ENCODE measurements at places on chromosomes 7 and 10. TPM values are rescaled to one million over a fixed set of nuclear protein-coding genes. Genes with fewer than 3 reads are reported as not detected.

C7orf57 gene
- total RNA-seq, result not detected

ZNF804B gene
- total RNA-seq, result not detected

GPRIN2 gene
- total RNA-seq, result 6.9 TPM

CALML5 gene
- total RNA-seq, result not detected

WDFY4 gene
- total RNA-seq, result not detected

MTERF1 gene
- 36.9 TPM for total RNA-seq

MMP21 gene
- total RNA-seq, result not detected

A1CF gene
- total RNA-seq, result not detected

HMX3 gene
- 0.12 TPM for total RNA-seq

SYT15B gene
- total RNA-seq, result not detected

CFAP70 gene
- 1.1 TPM for total RNA-seq

PLCE1 gene
- 0.47 TPM for total RNA-seq

STAG3 gene
- total RNA-seq, result 1.2 TPM

DNA sequence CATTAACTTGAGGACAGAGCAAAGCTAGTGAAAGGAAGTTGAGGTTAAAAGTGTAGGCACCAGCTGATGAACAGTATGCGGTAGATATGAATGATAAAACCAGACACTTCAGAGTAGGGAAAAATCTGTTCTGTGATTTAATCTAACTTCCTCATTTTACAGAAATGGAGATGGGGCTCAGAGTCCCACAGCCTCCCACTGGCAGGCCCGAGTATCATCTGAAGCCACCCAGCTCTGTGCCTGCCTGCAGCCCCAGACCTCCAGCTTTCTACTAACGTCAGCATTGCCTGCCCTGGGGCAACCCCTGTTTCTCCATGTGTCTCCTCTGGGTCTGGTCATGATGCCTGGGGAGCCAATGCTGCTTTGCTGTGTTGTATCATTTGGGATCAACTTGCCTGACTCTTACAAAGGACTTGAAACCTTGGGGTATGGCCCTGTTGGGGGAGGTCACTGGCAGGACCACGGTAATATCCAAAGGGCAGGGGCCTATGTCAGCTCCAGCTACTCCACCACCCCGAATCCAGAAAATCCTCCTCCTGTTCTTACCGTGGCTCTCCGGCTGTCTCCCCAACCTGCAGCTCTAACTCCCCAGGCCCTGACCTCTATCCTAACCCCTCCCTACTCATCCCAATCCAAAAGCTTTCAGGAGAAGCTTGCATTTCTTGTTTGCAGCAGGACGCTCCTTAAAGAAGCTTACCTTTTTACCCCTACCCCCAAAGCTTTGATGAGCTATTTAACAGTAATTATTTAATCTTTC is 56.2 kb upstream of the NPY start:
- H3K27me3 ChIP-seq, result no peaks in the 10 kb centered on the region
- no peaks in the 10 kb centered on the region for H3K36me3 ChIP-seq
- H3K4me3 ChIP-seq, result no peak overlapping the region
- peaks cover 20% of the 10 kb centered on the region for H3K4me1 ChIP-seq
- peak; percentile 6 for DNase-seq
- no peak overlapping the region for H3K27ac ChIP-seq

DNA sequence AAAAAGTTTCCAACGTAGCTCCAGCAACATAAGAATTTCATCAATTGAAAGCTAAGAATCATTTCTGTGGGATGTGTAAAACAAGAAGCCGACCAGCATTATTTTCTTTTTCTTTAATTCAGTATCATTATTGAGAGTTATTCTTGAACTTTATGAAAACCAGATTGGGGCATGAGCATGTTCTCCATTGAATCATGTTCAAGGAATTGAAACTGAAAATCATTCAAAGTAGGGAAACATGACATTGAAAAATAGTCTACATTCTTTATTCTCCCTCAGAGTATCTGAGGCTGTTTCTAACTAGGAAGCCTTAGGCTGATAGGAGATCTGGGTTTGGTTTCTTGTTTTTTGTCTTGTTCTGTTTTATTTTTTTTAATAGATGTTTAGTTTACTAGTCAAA is 253.7 kb downstream of the DYNC1I1 start:
- no peak for DNase-seq
- H3K36me3 ChIP-seq, result no peaks in the 10 kb centered on the region
- no peak overlapping the region for H3K27ac ChIP-seq
- no peak overlapping the region for H3K4me3 ChIP-seq

- no peak for DNase-seq
- H3K36me3 ChIP-seq, result no peaks in the 10 kb centered on the region
- no peaks in the 10 kb centered on the region for H3K27me3 ChIP-seq
Measured at GRCh38 chr7:21367081-21367480, 60.8 kb upstream of the SP4 start.

DNA sequence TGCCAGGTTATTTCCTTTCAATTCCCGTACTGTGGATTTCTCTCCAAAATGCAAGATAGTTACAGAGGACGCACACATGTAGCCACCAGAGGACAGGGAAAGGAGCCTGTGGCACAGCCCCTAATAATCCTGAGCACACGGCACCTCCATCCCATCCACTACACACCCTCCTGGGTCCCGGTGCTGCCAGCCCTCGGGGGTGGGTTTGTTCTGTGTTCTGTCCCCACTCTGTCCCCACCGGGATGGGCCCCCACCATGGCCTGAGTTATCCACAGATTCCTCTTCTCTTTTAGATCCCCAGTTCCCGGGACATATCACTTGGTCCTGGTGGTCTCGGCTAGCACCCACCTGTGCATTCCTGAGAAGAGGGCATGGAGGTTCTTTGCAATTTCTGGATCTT is 196.9 kb upstream of the PPP2R2D start:
- DNase-seq, result no peak
- no peaks in the 10 kb centered on the region for H3K27me3 ChIP-seq
- H3K4me1 ChIP-seq, result no peaks in the 10 kb centered on the region
- no peak overlapping the region for H3K4me3 ChIP-seq

DNA sequence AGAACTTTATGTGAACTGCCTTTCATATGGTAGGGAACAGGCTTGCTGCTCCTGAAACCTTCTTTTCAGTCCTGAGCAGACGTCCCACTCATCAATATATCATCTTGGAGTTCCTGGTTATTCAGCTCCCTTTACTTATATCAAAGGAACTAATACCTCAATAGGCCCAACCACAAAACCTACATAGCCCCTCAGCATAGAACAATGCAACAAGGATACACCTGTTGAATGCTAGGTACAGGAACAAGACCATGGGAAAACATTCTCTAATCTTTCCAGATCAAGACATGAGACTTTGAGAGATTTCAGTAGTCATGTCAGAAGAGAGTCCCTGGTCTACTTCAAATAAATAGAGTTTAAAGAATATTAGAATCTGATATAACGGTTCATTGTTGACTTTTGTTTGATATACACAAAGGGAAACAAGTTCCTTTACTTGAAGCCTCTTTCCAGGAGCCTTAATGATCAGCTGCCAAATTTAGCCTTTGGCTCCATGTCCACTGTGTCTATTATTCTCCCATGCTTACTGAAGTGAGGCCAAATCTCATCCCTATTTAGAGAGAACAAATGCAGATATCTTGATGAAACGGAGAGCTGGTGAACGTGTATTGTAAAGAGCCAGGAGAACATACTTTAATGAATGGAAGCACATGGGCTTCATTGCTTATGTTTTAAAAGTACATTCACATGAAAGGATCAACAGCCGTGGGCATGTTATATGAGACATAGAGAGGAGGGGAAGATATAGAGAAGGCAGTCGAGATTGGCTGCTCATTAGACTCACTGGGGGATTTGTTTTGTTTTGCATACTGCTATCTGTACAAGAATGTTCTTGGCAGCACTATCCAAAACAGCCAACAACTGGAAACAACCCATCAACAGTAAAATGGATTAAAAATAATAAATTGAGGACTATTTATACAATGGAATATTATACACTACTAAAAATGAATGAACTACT is 9.5 kb downstream of the RHOBTB1 start:
- H3K4me1 ChIP-seq, result no peaks in the 10 kb centered on the region
- no peaks in the 10 kb centered on the region for H3K36me3 ChIP-seq
- no peaks in the 10 kb centered on the region for H3K27me3 ChIP-seq
- no peak overlapping the region for H3K4me3 ChIP-seq

GRCh38 chr10:90224791-90225566 is 523.6 kb downstream of the KIF20B start:
- no peak overlapping the region for H3K27ac ChIP-seq
- H3K4me3 ChIP-seq, result no peak overlapping the region
- no peaks in the 10 kb centered on the region for H3K36me3 ChIP-seq

DNA sequence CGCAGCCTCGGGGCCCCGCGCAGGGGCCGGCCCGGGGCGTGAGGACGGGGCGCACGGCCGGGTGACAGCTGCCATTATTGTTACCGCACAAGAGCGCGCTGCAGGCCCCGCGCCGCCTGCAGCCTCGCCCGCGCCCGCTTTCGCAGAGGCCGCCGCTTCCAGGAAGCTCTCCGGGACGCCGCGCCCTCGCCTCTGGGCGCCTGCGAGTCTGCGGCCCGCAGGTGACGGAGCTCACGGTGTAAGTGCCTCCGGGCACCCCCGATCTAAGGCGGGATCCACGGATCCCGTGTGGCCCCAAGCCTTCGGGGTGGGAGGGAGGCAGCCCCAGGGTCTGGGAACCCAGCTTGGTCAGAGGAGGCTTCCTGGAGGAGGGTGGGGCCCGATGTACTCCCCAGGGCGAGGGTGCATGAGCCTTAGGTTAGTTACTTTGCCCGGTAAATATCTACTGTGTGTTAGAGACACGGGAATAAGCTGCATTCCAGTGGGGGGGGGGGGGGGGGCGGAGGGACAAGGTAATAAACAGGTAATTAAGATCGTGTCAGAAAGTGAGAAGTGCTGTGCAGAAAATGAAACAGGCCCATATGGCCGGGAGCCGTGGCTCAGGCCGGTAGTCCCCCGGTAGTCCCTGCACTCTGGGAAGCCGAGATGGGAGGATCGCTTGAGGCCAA is 638 bp downstream of the IQCE start:
- DNase-seq, result no peak
- H3K27me3 ChIP-seq, result no peaks in the 10 kb centered on the region
- no peaks in the 10 kb centered on the region for H3K36me3 ChIP-seq
- no peak overlapping the region for H3K27ac ChIP-seq
- H3K4me1 ChIP-seq, result peaks cover 3% of the 10 kb centered on the region

GRCh38 chr7:122965306-122965705 is 30.2 kb downstream of the TAS2R16 start:
- H3K4me1 ChIP-seq, result no peaks in the 10 kb centered on the region
- H3K27ac ChIP-seq, result no peak overlapping the region
- no peaks in the 10 kb centered on the region for H3K27me3 ChIP-seq
- no peak overlapping the region for H3K4me3 ChIP-seq
- DNase-seq, result no peak

DNA sequence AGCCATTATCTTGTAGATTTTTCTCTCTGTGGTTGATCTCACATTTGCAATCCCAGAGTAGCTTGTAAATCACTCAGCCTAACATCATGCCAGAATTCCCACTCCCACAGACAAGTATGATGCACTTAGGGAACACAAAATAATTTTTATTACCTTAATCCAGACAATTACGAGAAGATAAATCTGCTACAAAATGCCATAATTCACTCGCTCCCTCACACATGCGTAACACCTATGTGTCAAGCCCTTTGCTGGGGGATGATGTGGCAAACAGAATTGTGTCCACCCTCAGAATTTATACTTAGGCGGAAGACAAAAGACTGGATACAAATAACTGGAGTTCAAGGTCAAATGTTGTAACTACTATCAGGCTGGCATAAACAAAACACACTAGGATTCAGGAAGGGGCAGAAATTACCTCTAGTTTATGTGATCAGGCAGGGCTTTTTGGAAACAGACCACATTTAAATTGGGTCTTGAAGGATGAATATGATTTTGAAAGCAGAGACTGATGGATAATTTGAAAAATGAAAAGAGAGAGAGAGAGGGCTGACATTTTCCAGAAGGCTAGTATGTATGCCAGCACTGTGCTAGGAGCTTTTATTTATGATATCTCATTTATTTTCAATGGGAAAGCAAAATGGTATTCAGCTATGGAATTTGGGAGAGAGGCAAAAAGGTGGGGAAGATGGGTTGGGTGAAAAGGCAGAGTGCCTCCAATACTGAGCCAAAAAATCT is 69.8 kb downstream of the DOCK4 start:
- peaks cover 16% of the 10 kb centered on the region for H3K4me1 ChIP-seq
- no peaks in the 10 kb centered on the region for H3K27me3 ChIP-seq
- H3K36me3 ChIP-seq, result no peaks in the 10 kb centered on the region
- no peak overlapping the region for H3K27ac ChIP-seq
- DNase-seq, result no peak

GRCh38 chr7:147803606-147804005 is 787.0 kb upstream of the C7orf33 start:
- peak; percentile 74 for DNase-seq
- H3K4me3 ChIP-seq, result no peak overlapping the region
- H3K27ac ChIP-seq, result no peak overlapping the region
- H3K36me3 ChIP-seq, result no peaks in the 10 kb centered on the region
- peaks cover 5% of the 10 kb centered on the region for H3K4me1 ChIP-seq
- H3K27me3 ChIP-seq, result no peaks in the 10 kb centered on the region

DNA sequence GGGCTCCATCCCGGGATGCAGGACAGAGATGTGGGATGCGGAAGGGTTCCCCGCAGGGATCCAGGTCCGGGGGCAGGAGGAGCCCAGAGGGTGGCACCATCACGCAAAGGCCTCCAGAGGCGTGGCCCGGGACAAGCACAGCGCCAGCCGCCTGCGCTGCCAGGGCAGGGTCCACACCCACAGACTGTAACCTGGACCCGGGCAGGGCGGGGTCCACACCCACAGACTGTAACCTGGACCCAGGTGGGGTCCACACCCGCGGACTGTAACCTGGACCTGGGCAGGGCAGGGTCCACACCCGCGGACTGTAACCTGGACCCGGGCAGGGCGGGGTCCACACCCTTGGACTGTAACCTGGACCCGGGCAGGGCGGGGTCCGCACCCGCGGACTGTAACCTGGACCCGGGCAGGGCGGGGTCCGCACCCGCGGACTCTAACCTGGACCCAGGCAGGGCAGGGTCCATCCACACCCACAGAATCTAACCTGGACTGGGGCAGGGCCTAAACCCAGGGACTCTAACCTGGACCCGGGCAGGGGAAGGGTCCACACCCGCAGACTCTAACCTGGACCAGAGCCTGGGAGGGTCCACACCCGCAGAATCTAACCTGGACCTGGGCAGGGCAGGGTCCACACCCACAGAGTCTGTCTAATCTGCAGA is 37.5 kb upstream of the SUN1 start:
- H3K4me3 ChIP-seq, result no peak overlapping the region
- no peaks in the 10 kb centered on the region for H3K4me1 ChIP-seq
- no peak overlapping the region for H3K27ac ChIP-seq
- DNase-seq, result no peak
- H3K27me3 ChIP-seq, result no peaks in the 10 kb centered on the region

DNA sequence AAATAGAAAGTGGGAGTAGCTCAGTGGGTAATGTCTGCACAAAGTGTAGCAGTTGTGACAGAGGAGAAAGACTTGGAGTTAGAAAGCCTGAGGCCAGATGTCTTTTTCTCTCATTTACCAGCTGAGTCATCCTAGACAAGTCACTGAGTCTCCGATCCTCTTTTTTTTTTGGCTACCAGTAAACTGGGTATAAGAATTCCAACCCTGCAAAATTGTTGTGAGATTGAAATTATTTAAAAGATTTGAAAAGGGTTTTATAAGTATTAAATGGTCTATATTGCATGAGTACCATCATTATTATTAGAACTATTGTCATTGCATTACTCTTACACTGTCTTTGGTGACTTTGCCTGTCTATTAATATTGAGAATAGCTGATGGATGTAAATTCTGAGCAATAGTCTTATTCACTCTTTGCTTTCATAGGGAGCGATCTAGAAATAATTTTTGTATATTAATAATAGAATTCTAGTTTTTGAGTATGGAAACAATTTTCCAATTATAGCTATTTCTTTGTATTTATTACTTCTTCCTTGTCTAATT is 74.0 kb downstream of the ARID5B start:
- no peak overlapping the region for H3K4me3 ChIP-seq
- no peaks in the 10 kb centered on the region for H3K27me3 ChIP-seq
- H3K4me1 ChIP-seq, result no peaks in the 10 kb centered on the region
- no peak for DNase-seq
- H3K36me3 ChIP-seq, result no peaks in the 10 kb centered on the region
